SJSA1 (cell line): ENCODE measurements at places on chromosomes 11 and 22.

- DNase-seq = peak; percentile 93
Observed at GRCh38 chr11:114366331-114367243, 33.7 kb downstream of the C11orf71 start.

GRCh38 chr11:26247340-26247739 is 84.6 kb upstream of the ANO3 start:
- no peak for DNase-seq

GRCh38 chr11:75204012-75204674 is 36.4 kb upstream of the TPBGL start:
- DNase-seq = no peak

GRCh38 chr22:27183474-27183873 is 526.1 kb downstream of the MIAT start:
- DNase-seq = no peak

DNA sequence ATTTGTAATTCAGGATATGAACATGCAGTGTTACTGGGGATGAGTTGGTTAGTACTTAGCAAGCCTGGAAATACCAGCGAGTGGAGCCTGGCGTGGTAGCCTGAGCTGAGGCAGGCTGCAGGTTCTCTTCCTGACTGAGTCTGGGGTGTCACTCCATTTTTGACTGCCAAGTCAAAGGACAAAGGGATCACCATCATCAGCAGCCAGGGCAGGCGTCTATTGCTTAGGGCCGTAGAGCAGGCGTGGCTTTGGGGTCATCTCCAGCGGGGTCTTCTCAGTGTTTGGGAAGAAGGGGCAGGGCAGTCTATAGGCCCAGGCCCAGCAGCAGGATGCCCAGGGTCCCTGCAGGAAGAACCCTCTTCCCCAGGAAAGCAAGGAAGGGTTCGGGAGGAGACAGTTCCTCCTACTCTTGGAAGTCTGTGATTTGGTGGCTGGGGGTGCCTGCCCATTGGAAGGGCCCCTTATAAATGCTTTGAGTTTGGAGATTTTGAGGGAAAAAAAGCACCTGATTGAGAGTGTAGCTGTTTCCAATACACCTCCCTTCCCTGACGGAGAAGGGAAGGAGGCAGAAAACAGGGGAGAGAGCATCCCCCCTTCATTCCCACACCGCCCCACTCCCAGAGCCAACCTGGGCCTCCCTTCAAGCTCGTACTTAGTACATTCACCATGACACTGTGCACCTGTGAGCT is 51.5 kb upstream of the SPATA19 start:
- DNase-seq = no peak

DNA sequence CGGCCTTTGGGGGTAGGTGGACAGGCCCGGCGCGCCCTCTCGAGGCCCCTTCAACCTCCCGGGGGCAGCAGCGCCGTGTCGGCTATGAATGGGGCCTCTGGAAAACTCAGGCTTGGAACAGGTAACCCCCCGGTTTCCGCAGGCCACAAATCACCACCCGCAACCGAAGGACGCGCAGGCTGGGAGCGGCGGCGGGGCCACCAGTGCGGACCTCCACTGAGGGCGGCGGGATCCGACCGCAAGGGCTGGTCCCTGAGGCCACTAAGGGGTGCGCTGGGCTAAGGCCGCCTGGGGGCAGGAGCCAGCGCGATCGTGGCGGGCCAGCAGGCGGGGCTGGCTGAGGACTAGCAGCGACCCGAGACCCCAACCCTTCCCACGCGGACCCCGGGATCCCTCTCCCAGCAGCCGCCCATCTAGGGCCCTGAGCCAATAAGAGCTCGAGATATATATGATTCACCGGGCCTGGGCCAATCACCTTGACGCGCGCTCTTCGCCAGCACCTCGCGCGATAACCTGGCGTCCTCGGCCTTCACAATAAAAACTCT is 609 bp upstream of the ATF4 start:
- no peak for DNase-seq

- no peak for DNase-seq
Observed at GRCh38 chr11:43567396-43567975, 113.1 kb upstream of the HSD17B12 start.

GRCh38 chr11:31422703-31423102 is 53.0 kb downstream of the DNAJC24 start:
- DNase-seq = no peak

- peak; percentile 60 for DNase-seq
Observed at GRCh38 chr22:38267086-38267485, 5.7 kb downstream of the TMEM184B start.

- no peak for DNase-seq
Observed at GRCh38 chr22:25540166-25540907, 24.1 kb upstream of the GRK3 start.

GRCh38 chr22:35523167-35523947 is 17.3 kb upstream of the RASD2 start:
- DNase-seq = no peak

GRCh38 chr22:29701155-29701999 is 18.4 kb upstream of the CABP7 start:
- no peak for DNase-seq

- DNase-seq = no peak
Observed at GRCh38 chr11:47225552-47226400, 11.0 kb downstream of the DDB2 start.

- DNase-seq = no peak
Observed at GRCh38 chr11:10641177-10641911, 52.2 kb downstream of the IRAG1 start.

DNA sequence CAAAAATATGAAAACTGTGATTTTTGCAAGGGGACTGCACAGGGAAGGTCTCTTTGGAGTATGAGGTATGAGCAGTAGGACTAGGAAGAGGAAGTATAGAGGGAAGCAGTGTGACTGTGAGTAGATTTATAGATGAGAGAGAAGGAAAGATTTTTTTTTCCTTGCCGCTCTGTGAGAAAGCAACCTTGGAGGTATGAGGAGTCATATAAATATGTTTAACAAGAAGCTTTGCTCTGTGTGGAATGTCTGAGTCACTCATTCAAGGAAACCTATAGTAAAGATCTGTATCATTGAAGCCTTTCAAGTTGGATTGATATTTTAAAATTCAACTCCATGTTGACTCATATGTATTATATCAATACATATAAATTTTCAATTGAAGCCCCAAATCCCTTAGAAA is 26.2 kb downstream of the DNHD1 start:
- DNase-seq = no peak

- peak; percentile 94 for DNase-seq
Observed at GRCh38 chr11:33692013-33692504, 8.6 kb downstream of the C11orf91 start.

- DNase-seq = no peak
Observed at GRCh38 chr11:126011265-126011664, 51.4 kb downstream of the CDON start.

DNA sequence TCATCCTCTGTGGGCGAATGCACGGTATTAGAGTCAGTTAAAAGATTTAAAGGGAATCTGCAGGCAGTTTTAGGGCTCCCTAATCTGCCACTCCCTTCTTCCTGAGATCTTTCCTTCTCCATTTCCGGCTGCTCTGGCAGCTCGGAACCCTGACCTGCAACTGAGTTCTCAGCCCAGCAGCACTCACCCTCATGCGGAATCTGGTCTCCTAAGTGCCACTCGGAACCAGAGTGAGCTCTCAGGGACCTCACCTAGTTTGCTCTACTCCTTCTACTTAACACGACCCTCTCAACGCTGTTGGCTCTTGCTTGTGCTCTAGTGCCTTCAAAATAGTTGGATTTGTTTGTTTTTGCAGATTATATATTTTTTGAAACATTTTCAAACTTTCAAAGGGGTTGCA is 19.3 kb upstream of the IL10RA start:
- DNase-seq = no peak

GRCh38 chr11:77548552-77549445 is 41.0 kb upstream of the AQP11 start:
- no peak for DNase-seq

DNA sequence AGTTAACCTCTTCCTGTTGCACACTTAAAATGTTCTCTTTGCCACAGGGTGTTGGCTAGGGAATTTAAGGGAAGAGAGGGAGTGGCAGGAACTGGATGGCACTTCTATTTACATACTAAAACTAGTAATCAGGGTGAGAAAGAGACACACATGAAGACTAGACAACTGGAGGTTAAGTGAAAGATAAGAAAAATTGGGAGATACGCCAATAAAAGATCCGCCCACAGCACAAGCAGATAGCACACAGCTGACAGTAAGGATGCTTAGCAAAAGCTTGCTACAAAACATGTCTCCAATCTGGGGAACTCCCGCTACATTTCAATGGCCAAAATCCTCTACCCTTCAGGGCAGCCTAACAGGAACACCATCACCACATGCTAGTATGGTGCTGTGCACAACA is 12.8 kb downstream of the CPSF7 start:
- DNase-seq = no peak
